ENCODE measurements at places on chromosomes 2 and 18. TPM values are rescaled to one million over a fixed set of nuclear protein-coding genes. Genes with fewer than 3 reads are reported as not detected.

The PREPL gene
- total RNA-seq, result 31.2 TPM

The AFF3 gene
- total RNA-seq, result 2.6 TPM

The CDH19 gene
- total RNA-seq, result not detected

The DPP10 gene
- not detected for total RNA-seq

The ANKZF1 gene
- total RNA-seq, result 16.8 TPM

The LOXL3 gene
- total RNA-seq, result 43.9 TPM

The DOK1 gene
- 7.5 TPM for total RNA-seq

The AGAP1 gene
- 8.7 TPM for total RNA-seq

The HOXD10 gene
- total RNA-seq, result 9.3 TPM

The TUBA3D gene
- total RNA-seq, result not detected

The ABCB11 gene
- 0.02 TPM for total RNA-seq

The SIX2 gene
- total RNA-seq, result 0.37 TPM

The HRH4 gene
- not detected for total RNA-seq

The EML6 gene
- total RNA-seq, result 1.6 TPM

The CHRNA1 gene
- total RNA-seq, result not detected

The CPLX4 gene
- total RNA-seq, result not detected

The SP140 gene
- total RNA-seq, result 2.0 TPM

The CABLES1 gene
- total RNA-seq, result 9.0 TPM

The CXCR2 gene
- not detected for total RNA-seq

The SH3RF3 gene
- 1.9 TPM for total RNA-seq

The INO80C gene
- 6.5 TPM for total RNA-seq

The DYNAP gene
- total RNA-seq, result not detected

The NTSR2 gene
- total RNA-seq, result not detected

The SERPINB10 gene
- total RNA-seq, result not detected

The LCT gene
- not detected for total RNA-seq

The ACADL gene
- not detected for total RNA-seq

The COLEC11 gene
- 0.10 TPM for total RNA-seq

The GAL3ST2 gene
- not detected for total RNA-seq

The MAP3K19 gene
- total RNA-seq, result not detected

The TRIM54 gene
- not detected for total RNA-seq

The ACVR2A gene
- 1.4 TPM for total RNA-seq

The SLC39A6 gene
- 101 TPM for total RNA-seq

The PROM2 gene
- total RNA-seq, result 2.9 TPM

The POTEF gene
- not detected for total RNA-seq

The PRSS56 gene
- total RNA-seq, result not detected

The SLC38A11 gene
- total RNA-seq, result 0.62 TPM

The SULT1C2 gene
- 0.22 TPM for total RNA-seq

The ZNF2 gene
- total RNA-seq, result 7.4 TPM

The NEU2 gene
- not detected for total RNA-seq

Data from M059J (cell line).